ENCODE measurements at places on chromosomes 2 and 18.

- DNase-seq, result no peak
Observed at GRCh38 chr2:174785481-174785880, 21.2 kb upstream of the CHRNA1 start.

GRCh38 chr18:61797696-61798590 lies 94.9 kb downstream of the RNF152 start:
- no peak for DNase-seq

- no peak for DNase-seq
Observed at GRCh38 chr18:3152294-3152693, 67.5 kb downstream of the MYOM1 start.

DNA sequence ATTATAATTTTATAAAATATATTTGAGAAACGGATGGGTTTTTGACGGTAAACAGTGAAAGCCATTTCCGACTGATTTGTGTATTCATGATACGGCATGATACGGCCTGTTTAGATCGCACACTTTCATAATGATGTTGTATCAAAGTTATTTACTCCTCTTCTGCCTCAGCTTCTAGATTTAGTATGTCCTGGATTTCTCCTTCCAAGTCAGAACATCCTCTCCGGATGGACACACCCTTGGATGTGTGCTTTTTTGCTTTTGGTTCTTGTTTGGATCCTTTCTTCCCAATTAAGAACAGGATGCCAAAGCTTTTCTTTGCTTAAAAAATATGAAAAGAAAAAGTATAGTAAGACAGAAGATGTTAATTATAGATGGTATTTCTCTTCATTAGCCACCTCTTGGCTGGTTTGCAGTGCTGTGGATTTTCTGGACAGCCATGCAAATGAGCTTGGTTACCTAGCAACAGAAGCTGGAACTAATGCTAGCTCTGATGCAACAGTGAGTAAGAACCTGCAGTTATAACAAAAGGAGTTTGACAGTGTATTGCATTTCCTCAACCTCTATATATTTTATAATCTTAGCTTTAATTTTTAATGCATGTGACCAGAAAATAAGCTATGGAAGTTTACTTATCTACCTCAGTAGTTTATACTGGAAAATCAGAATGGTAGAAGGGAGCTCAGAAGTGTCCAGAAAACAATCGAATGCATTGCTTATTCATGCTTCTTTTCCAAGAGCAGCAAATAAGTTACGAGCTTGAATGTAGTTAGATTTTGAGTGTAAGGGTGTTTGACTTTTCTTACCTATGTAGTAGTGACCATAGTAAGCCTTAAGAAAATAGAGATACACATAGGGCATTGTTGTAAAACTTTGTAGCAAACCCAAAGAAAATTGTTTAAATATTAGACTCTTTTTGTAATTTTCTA lies 27.9 kb downstream of the RMND5A start:
- no peak for DNase-seq

DNA sequence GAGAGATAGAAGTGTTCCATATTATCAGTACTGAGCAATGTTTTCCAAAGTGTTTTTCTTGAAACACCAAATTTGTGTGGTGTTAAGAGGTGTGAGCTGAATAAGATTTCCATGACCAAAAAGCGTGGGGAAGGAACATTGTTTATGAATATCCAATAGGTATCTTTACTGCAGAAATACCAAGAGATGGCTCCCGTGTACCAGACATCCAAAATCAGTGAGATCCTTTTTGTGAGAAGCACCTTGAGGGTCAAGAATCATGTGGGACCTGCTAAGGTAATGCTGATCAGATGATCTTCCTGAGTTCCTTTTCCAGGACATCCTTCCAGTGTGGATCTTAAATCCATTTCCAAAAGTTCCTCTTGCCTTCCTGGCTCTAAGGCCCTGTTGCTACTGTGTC lies 246.0 kb downstream of the MYO3B start:
- no peak for DNase-seq

DNA sequence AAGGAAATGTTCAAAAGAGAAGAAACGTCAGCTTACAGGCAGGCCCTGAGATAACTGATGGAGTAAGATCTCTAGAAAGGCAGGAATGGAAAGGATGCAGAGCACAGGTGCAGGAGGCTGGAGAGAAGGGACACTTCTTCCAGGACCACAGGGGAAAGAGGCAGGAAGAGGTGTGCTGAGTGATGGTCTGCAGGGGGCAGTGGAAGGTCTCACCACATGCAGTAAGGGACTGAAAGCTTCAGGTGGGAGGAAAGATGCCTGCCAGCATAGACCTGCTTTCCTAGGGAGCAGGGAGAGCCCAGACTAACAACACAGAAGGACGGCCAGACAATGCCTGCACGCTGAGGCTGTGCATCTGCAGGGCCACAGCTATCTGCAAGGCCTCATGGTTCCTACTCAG lies 156.8 kb downstream of the L3MBTL4 start:
- DNase-seq, result no peak

- no peak for DNase-seq
Observed at GRCh38 chr2:142681952-142682351, 195.5 kb upstream of the KYNU start.

GRCh38 chr2:105142239-105142638 lies 99.3 kb upstream of the GPR45 start:
- DNase-seq, result no peak

GRCh38 chr18:58491113-58491696 lies 137.7 kb downstream of the ALPK2 start:
- no peak for DNase-seq

DNA sequence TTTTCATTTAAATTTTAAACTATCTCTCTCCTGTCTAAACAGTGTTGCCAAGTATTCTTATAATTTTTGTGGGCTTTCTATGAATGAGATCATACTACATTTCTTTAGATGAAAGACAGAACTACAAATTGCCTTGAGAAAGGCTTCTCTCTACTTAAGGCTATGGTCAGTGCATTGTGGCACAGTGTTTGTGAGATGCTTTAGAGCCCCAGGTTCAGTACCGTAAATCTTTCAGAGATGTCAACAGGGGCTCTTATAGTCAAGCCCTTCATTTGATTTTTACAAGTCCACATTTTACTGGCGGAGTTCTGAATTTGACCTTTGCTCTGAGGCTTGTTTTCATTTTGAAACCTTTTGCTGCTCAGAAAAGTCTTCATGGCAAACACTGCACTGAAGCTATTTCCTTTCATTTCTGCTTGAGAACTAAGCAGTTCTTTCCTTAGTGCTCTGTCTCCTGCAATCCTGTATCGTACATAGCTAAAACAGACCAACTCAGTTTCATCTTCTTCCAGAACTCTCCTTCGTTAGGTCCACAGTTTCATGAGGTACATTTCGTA lies 175.2 kb downstream of the NYAP2 start:
- DNase-seq, result no peak

DNA sequence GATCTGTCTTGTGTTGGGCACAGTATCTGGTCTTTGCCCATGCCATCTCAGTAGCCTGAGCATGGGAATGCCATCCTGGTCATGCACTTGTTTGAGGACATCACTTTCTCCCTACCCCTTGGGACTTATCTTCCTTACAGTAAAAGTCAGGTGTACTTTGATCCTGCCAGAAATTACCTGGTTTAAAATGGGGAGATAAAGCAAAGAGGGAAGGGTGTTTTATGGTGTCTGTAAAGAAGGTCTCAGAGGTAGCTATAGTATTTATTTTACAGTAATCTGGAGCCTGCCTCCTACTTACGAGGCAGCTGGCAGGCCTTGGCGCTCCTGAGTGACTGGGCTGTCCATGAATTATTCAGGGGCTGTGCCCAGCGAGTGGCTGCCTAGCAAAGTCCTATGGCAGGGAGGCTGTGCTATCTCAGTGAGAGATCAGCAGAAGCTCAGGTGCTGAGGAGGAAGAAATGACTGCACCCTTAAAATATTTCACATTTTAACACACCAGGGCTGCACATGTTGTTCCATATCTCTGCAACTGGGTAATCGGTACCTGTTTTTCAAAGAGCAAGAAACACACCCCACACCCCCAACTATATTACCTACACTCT lies 93.9 kb downstream of the SPTBN1 start:
- no peak for DNase-seq

DNA sequence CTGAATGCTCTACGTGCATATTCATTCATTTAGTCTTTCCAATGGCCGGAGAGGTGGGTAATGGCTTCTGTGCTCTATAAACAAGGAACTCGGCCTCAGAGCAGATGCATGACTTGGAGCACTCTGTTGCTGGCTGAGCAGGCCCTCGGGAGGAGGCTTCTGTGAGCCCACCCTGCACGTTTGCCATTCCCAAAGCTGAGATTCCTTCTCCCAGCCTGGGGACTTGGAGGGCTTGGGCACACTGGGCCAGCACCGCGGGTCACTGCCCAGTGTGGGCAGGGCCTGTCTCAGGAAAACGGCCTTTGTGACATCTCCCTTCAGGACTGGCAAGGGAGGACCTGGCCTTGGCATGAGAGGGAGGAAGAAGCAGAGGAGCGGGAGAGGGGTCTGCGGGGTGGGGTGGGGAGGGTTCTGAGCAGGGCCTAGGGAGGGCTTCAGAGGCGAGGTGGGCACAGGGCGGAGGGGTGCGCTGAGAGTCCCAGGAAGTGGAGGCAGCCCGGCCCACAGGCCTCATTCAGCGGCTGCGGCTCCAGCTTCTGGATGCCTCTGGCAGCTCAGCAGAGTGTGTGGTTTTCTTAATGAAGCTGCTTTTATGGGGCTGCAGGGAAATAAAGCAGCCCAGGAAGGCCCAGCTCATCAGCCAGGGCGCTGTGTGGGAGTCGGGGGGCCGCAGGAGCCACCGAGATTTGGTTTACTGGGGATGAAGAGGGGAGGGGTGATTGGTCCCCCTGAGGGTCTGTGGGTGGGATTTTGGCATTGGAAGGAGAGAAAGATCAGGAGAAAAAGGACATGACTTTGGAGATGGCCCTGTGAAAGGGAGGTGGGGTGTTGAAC lies 51.7 kb upstream of the OTOF start:
- DNase-seq, result no peak

DNA sequence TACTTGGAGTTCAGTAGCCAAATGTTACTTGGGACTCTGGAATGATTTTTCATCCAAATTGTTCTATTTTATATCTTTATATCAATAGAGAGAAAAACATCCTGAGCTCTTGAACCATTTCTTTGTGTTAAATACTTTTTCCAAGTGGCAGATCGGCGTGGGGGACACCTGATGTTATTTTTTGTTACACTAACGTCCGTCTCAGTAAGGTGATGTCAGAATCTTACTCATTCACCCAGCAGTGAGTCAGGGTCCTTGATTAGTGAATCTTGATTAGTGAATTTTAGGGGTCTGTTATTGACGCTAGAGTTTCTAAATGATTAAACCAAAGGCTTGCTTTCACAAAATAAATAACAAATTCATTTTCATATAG lies 1.7 kb downstream of the MIB1 start:
- DNase-seq, result no peak

- no peak for DNase-seq
Observed at GRCh38 chr2:181680055-181680936, at the start of gene NEUROD1. NEUROD1 (minus strand) TSS chr2:181680517; CDS start chr2:181678860, 1,657 bp downstream.

DNA sequence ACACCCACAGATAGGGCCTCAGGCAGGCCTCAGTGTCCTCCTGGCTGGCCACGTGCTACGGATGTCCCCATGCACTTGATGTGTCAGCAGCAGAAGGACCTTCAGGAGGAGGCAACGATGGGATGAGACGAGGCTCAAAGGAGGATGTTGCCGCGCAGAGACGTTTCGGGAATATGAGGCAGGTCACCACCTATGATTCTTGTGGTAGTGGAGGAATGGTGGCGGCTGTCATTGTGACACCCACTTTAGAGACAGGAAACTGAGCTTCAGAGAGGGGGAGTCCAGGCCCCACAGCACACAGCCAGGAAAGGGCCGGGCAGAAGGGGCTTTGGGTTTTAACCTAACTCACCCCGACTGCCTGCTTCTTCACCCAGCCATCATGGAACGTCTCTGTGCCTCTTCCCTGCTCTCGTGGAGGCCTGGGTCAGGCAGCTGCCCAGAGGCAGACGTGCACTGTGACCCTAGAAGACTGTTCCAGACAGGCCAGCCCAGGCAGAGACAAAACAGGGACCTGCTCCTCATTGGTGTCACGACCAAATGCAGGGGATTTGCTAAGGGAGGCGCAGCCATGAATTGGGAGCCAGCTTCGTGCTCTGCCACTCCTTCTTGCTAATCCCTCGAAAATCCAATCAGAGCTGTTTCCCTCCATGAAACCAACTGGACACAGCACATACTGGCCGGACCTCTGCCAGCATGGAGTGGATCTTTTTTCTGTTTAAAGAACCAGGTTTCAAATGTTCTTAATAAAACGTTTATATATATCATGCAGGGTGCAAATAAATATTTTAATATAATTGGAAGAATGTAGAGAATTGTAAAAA lies 169.2 kb downstream of the ASB1 start:
- DNase-seq, result no peak

GRCh38 chr2:660586-661359 lies 16.4 kb downstream of the TMEM18 start:
- no peak for DNase-seq

DNA sequence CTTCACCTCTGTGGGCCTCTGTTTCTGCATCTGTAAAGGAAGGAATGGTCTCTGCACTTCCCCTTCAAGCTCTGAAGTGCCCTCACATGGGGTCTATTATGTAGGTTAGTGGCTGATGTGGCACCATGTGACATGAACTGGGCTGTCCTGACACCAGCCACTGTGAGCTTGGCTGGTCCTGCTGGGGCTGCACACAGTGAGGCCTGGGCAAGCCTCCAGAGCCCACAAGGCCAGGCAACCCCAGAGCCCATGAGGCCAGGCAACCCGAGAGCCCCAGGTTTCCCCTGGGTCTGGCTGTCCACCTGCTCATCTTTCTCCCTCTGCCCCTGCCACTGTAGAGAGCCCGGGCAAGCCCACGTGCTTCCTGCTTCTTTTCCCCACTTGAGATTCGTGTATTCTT lies 150.1 kb upstream of the SMAD2 start:
- DNase-seq, result no peak

GRCh38 chr2:217950401-217950871 lies 52.4 kb downstream of the TNS1 start:
- DNase-seq, result no peak

DNA sequence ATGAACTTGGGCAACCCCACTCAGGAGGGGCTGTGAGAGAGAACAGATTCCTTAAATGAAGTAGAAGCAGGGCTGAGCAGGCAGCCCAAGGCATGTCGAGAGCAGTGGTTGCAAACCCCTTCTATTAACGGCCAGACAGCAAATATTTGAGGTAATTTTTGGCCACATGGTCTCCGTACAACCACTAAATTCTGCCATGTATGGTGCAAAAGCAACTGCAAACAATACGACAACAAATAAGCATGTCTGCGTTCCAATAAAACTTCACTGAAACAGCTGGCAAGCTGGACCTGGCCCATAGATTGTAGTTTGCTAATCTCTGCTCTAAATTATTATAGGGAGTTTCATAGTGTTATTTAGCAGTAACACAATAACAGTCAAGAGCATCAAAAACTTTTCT lies 217.0 kb upstream of the ZNF521 start:
- DNase-seq, result no peak
